ENCODE measurements at places on chromosomes 6 and 20.

DNA sequence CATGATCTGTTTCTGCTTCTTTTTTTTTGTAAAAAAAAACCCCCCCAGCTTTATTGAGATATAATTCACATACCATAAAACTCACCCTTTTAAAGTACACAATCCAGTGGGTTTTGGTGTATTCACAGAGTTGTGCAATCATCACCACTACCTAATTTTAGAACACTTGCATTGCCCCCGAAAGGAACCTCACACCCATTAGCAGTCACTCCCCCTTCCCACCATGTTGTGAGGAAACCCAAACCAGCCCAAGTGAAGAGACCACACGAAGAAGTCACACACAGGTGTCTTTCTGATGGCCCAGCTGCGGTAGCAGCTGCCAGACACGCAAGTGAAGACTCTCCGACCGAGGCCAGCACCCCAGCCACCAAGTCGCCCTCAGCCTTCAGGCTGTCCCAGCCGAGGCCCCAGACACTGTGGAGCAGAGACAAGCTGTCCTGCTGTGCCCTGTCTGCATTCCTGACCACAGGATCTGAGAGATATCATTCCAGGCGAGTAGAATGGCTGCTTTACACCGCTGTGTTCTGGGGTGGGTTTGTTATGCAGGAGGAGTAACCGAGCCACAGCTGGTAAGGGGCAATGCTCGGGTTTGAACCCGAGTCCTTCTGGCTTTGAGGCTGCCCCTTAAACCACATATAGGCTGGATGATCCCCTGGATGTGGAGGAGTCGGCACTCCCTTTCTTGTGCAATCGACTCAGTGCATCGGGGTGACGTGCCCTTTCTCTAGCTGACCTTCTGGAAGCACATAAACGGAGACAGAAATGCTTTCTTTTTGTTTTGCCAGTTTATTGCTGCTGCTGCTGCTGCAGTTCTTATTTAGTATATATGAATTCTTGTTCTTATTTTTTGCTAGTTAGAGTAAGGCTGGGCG lies 59.1 kb upstream of the PTPN1 start:
- DNase-seq: peak; percentile 74

DNA sequence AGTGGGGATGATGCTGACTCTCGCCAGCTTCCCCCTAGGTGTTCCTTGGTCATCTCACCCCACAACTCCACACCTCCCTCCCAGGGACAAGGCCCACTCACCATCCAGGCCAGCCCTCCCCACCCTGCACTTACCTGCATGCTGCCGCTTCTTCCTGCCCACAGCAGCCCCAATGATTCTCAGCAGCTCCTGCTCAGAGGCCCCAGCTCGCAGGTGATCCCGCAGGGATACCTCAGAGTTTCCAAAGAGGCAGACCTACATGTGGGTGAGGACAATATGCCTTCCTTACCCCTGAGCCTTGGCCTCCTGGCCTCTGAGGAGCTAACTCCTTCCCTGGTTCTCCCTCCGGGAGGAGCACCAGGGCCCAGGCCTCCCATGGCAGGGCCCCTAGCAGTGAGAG lies 24.6 kb downstream of the MOCS1 start:
- no peak for DNase-seq

DNA sequence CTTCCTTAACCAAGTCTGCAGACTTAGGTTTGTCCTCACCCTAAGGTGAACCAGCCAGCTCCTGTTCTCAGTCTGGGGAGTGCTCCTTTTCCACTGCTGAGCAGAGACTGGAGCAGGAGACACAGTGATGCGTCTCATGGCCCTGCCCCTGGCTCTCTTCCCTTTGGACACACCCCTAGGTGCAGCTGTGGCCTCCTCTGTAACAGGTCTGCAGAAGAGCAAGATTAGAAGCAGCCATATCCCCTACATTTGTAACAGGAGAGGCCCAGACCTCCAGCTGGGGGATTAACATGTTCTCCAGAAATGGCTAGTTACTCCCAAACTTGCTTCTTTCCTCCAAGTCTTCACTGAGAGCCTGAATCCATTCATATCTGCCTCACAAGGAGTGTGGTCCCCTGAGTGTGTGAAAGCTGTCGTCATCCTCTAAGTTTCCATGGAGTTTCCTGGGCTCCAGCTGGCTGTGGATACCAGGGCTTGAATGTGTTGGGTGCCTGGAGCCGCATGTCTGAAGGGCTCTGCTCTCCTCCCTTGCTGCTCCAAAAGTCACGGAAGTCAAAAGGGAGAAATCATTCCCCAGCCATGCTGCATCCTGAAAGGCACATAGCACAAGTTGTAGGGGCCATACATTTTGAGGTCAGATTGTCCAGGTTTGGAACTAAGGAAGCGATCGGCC lies 57.7 kb downstream of the PPP1R14C start:
- DNase-seq: no peak

- DNase-seq: no peak
Observed at GRCh38 chr6:158785036-158785435, 34.1 kb downstream of the EZR start.

GRCh38 chr6:11614534-11615213 lies 77.1 kb downstream of the TMEM170B start:
- DNase-seq: no peak

- no peak for DNase-seq
Observed at GRCh38 chr20:53927990-53928389, 142.4 kb downstream of the BCAS1 start.

DNA sequence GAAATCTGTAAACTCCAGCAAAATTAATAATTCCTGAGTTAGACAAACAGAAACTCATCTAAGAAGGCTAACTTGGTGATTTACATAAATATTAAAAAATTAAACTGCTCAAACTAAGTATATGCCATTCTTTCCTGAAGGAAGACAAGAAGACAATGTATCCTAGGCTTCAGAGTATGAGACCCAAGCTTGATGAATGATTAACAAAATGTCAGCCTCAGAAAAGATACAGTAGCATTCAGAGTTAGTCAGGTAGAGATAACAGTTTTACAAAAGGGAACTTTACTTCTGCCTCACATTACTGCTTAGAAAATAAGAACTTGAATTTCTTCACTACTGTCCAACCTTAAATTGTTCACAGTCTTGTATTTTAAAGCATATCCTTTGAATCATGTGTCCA lies 12.0 kb downstream of the CSNK2A1 start:
- no peak for DNase-seq

GRCh38 chr6:106745197-106745770 lies 115.9 kb downstream of the QRSL1 start:
- no peak for DNase-seq
